Stimulated activated CD4-positive, alpha-beta T cell treated with anti-CD3 and anti-CD28 coated beads, Interleukin-15, amount 100 ng/mL, for 1 hour (primary cell): ENCODE measurements at places on chromosomes 7 and 10.
A peak's percentile ranks its signal among the peaks of the same experiment; 100 is the strongest.

DNA sequence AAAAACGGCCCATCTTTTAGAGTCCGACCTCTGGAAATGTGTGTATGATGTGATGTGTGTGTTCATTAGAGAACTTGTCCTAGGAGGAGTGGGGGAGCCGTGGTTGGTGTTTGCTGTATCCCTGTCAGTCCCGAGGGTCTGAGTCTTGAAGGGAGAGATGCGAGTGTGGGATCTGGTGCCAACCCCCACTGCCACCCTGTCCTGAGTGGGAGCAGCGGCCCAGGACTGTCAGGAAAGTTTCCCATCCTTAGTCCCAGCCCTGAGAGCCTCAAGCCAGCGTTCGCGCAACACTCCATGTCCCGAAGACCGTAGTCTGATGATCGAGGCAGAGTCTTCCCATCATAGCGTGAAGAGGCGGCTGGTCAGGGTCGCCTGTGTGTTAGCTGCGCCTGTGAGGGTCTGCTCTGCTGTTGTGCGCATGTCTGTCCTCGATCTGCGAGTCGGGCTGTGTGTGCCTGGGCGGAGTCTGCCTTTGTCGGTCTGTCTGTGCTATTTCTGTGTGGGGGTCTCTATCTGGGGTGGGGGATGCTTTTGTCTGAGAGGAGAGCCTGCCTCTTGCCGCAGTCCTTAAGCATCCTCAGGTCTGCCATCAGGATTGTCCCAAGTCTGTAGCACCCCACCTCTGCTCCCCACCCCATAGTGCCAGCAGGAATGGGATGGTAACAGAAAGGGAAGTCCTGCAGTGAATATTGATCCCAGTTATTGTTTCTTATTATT lies 514 bp upstream of the CHAT start:
- no peak for DNase-seq

- no peak for DNase-seq
These were observed 121.1 kb downstream of the NKX6-2 start for GRCh38 chr10:132664883-132665282.

DNA sequence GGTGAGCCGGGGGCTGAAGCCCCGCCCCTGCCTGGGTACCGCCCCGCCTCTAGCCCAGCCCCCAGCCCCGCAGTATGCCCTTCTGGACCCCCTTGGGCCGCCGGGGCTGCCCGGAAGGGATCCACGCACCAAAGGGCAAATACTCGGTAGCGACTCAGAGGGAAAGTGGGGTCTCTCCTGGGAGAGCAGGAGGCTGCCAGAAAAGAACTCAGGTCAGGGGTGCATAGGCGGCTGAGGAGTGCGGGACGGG lies 796 bp downstream of the FBXL15 start:
- no peak for DNase-seq

DNA sequence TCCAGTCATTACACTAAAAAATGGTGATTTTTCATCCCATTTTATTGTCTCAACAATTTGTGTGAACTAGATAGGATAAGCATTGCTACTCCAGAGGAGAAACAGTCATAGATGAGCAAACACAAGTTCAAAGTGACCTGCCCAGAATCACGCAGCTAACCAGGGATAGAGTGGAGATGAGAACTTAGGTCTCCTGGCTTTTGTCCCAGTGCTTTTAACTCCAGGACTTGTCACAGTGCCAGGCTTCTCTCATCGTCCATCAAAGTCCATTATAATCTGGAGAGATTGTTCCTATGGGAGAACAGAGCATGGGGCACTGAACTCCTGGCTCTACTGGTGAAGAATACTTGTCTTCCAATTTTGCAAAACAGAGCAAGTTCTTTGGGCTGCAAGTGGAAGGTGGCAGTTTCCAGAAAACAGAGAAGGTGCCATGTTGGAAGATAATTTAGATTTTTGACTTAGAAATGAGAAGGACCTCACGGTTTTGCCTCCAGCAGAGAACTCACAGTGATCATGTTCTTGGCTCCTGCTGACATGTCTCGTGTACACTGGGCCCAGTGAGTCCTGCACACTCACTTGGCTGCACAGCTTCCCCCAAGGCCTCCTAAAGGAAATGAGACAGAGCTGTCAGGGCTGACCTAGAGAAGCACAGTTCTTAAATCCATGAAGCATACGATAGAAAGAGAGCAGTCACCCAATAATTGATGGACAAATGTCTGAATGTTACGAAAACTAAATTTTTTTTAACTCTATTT lies 322.9 kb upstream of the NRP1 start:
- DNase-seq = no peak

DNA sequence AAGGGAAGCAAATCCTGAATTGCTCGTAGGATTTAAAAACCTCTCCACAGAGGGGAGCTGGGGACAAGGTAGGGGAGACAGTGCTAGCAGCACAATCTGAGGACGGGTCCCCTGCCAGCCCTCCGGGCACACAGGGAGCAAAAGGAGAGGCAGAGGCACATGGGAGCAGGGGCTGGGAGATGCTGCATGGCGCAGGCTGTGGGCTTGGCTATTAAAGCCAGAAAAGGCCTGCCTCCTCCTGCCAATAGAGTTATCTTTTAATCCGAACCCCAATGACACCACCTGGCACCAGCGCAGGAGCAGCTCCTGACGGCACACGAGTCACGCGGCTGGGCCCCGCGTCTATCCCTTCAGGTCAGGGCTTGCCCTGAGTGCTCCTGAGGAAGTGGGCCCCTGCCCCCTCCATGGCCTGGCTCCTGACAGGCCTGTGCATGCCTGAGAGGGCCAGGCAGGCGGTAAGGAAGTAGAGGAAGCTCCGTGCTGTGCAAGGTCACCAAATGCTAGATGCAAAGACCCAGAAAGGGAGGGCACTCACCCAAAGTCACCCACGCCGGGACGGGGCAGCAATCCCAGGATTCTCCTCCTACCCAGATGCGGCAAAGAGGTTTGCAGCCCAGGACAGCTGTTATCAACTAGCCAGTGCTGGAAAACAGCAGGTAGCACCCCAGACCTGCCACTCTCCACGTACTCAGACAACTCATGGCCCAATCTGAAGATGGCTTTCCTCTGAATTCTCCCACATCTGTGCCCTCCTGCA lies 28.1 kb downstream of the DLG5 start:
- no peak for DNase-seq

GRCh38 chr10:110499796-110500514 lies 2.2 kb downstream of the DUSP5 start:
- no peak for DNase-seq

- DNase-seq = no peak
These were observed 32.0 kb downstream of the THNSL1 start for GRCh38 chr10:25048450-25048849.

- no peak for DNase-seq
These were observed 181.7 kb upstream of the RHOBTB1 start for GRCh38 chr10:61125560-61126170.

DNA sequence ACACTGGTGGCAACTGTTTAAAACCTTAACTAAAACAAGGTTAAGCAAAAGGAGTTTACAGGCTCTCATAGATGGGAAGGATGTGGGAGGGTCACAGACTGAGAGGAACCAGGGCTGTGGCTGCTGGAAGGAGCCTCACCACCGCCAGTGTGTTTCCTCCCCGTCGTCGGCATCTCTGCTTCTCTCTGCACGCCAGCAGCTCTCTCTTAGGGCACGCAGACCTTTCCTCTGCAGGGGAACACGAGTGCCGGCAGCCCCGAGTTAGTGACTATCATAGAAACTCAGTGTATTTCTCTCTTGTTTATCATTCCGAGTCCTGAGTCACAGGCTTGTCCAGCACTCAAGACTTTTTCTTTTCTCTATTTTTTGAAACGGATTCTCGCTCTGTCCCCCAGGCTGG lies 8.1 kb upstream of the SH2D4B start:
- DNase-seq = no peak

GRCh38 chr10:504806-505205 lies 184.7 kb downstream of the DIP2C start:
- DNase-seq = no peak

- DNase-seq = no peak
These were observed 277.4 kb upstream of the LYZL1 start for GRCh38 chr10:29011516-29011915.

DNA sequence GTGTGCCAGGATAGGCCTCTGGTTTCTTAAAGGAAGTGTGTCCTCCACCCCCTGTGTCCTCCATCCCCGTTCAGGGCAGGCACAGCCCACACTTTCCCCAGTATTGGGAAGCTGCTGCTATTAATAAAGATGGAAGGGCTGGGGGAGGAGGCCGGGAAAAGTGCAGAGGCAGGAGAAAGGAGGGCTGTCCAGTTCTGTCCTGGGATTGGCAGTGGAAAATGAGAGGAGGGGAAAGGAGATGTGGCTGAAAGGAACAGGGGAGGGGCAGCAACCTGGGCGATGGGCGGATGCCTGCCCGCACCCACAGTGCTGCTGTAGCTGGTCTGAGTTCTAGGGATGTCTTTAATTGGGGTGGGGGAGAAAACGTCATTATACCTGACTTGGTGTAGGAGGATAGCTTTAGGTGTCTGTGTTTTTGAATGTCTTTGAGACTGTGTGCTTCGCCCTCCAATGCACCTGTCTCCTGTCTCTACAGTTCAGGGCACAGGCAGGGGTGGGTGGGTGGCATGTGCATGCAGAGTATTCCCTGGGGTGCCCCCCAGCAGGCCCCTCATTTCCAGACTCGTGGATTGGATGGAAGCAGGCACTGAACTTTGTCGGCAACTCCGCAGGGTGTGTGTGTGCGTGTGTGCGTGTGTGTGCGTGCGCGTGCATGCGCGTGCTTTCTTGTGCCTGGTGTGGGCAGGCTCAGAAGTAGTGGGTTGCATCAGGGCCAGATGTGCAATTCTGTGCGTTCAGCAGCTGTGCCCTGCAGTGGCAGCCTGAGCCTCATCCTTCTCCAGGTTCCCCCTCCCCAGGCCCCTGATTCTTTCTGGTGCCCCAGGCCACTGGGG lies 2.5 kb downstream of the TRIM8 start:
- DNase-seq = peak; percentile 37

DNA sequence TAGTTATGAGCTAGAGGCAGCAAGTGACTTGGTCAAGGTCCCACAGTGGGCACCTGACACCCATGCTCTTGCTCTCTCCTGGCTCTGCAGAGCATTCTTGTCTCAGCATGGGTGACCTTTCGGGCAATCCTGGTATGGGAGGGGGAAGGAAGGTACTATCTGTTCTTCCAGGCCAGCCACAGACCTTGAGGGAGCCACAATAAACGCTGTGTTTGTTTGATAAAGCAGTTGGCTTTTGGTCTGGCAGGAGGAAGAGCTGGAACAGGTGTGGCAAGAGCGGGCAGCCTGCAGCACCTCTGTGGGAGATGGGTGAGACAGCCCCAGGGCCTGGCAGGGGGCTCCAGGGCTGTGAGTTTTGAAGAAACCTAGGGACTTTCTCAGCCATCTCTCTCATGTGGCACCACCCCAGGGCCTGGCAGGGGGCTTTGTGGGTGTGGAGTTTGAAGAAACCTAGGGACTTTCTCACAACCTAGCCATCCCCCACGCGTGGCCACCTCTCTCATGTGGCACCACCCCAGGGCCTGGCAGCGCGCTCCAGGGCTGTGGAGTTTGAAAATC lies 11.4 kb downstream of the CLDN3 start:
- DNase-seq = no peak

DNA sequence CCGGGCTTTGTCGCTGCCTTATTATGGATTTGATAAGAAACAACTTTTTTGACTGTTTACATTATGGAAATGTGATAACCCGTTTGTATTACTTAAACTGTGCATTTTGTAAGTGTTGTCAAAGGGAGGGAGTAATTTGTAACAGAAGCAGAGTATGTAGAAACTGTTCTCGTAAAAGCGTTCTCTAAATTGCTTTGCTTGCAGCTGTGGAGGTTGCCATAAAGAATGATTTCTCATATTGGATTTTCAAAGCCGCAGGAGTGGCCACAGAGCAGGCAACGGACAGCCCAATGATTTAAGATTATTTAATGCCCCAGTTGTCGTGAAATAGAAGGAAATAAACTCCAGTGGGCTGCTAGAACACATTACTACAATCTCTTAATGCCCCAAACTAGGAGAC lies 114.0 kb upstream of the INSYN2A start:
- no peak for DNase-seq

DNA sequence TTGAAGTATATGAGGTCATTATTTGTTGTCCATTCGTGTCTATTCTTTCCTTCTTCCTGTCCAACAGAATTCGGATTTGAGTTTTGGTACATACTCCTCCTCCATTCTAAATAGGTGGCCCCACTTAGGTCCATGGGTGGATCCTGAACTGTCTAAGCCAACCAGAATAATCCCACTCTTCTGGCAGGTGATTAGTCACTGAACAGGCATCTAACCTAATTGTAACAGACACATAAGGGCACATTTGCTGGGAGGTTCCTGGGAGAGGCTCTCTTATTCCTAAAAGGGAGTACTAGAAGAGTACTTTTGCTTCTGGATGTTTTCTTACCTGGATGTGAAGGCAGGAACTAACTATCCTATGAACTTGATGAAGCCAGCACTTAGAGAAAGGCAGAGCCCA lies 16.8 kb downstream of the LRRC72 start:
- no peak for DNase-seq

GRCh38 chr10:88048312-88048711 lies 184.9 kb downstream of the PTEN start:
- no peak for DNase-seq

GRCh38 chr7:36192053-36192824 lies 39.2 kb downstream of the EEPD1 start:
- no peak for DNase-seq
